ENCODE measurements at places on chromosomes 3 and 15.

- no peak for DNase-seq
Observed at GRCh38 chr3:55089211-55089610, 161.4 kb upstream of the LRTM1 start.

DNA sequence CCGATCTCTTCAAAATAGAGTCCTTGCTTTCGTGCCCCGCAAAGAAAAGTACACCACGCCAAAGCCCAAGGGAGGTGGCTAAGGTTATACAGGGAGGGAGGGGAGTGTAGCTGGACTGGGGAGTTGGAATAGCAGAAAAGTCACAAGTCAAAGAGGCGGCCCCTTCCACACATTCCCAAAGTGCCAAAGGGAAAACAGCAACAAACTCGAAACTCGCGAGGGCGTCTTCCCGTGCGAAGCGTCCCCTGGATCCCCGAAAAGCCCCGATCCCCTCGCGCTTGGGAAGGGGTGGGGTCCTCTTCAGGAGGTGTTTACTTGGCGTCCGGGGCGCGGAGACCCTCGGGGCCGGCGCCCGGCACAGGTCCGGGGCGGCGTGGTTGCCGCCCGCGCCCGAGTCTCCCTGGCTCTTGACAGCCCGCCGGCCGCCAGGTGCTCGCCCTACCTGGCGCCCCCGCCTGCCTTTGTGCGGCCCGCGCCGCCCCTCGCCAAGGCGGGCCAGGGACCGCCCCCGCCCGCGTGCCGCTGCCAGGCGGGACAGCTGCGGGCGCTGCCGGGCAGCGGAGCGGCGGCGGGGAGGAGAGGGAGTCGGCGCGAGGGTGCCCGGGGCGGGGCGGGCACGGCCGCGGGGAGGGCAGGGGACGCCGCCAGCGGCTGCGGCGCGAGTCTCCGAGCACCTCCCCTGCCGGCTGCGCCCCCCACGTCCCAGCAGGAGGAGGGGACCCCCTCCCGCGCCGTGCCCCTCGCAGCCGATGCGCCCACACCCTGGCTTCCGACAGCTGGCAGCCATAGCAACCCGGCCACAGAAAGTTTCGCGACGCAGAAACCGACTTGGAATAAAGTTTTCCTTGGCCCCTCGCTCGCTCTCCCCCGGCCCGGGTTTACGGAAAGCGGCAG, 966 bp downstream of the MYO1E start:
- peak; percentile 16 for DNase-seq

- no peak for DNase-seq
Observed at GRCh38 chr3:116265320-116265695, 180.0 kb downstream of the LSAMP start.

GRCh38 chr3:141410408-141410807, 42.1 kb downstream of the ZBTB38 start:
- DNase-seq: no peak

GRCh38 chr15:63759752-63760151, 74.0 kb downstream of the HERC1 start:
- no peak for DNase-seq

GRCh38 chr3:74920721-74921350, 306.4 kb upstream of the CNTN3 start:
- DNase-seq: no peak

DNA sequence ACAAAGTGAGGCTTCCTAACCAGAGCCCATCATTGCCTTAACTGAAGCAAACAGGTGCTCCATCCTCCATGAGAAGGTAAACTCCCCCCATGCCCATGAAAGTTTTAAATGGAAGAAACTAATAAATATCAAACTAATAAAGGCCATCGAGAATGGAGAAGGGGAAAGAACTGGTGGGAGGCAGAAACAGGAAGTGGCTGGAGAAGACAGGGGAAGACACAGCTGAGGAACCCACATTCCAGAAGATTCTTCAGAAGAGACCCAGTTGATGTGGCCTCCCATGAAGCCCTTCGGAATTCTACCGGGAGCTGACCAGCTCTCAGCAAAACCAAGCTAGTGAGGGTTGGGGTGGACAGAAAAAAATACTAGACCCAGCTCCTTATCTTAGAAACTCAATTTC, 41.6 kb downstream of the SH3BP5 start:
- DNase-seq: no peak

DNA sequence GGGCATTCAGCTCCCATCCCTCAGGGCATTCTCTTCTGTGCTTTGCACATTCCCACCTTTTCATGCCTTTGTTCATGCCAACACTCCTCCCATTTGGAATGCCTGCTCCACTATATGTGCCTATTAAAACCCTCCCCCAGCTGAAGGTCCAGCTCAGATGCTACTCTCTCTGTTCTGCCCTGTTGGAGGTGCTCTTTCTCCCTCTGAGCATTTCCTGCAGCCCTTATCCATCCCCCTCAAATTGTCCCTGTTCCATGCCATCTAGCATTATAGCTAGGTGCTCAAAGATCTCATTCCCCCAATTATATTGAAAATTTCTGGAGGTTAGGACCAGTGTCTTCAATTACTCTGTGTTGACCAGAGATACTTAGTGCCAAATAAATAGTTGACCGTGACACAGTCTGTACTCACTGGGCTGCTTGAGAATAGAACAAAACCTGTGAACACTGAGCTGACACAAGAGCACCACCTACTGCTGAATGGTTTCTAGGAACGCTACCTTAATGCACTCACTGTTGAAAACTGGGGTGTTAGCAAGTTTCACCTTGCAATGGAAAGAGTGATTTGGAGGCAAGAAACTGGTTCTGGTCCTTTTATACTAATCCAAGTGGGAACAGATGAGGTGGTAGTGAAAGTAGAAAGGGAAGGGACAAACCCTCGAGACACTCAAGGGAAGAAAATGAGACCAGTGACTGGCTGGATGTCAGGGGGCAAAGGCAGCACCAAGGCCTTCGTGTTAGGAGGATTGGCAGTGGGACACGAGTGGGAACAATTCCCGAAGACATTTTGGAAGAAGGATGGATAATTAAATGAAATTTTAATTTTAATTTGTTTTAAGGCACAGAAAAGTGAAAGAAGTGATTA, 289.8 kb upstream of the ROPN1 start:
- DNase-seq: no peak

GRCh38 chr3:122679882-122680474, 661 bp upstream of the PARP14 start:
- no peak for DNase-seq

DNA sequence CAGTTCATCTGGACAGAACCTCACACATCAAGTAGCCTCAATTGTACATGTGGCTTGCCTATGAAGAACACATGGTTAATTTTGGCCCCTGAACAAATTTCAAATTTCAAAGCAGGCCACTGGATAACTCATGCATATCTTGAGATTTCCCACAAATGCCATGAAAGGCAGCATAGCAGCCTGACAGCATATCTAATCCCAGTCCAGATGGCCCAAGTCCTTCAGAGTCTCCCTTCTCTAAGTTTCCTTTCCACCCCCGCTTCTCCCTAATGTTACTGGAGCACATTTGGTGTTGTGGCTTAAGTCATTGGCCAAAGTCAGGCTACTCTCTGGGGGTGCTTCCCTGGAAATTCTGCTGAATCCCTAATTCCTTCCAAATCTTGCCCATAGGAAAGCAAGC, 53.8 kb upstream of the COL6A6 start:
- no peak for DNase-seq

GRCh38 chr3:35647461-35647860, 8.1 kb downstream of the ARPP21 start:
- DNase-seq: no peak

DNA sequence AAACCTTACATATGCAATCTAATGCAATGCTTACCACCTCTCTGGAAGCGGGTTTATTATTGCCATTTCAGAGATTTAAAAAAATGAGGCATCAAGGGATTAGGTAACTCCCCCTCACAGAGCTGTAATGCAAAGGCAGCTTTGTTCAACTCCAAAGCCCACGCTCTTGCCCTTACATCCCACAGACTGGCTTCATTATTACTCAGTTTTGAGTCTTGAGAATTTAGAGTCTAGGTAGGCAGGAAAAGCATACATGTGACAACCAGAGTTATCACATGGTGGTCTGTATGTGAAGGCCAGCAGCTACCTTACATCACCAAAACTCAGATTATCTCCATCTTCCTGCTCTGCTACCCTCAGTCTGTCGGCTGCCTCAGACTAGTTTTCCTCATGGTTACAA, 326.9 kb downstream of the UACA start:
- no peak for DNase-seq

DNA sequence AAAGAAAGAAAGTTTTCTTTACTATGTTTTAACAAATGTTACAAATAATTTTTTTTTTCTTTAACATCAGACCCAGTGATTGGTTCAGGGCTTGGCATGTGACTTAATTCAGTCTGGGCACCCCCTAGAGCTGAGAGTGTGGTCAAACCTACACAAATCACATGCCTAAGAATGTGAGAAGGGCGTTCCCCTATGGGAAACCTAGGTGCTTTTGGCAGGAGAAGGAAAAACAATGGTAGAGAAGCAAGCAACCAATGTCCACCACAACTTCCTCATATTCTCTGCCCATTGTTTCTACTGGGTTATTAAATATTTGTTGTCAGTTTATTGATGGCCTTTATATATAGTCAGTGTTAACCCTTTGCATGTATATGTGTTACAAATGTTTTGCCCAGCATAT, 21.4 kb upstream of the PIAS1 start:
- no peak for DNase-seq

- no peak for DNase-seq
Observed at GRCh38 chr15:75104804-75105557, 81.6 kb downstream of the PPCDC start.

DNA sequence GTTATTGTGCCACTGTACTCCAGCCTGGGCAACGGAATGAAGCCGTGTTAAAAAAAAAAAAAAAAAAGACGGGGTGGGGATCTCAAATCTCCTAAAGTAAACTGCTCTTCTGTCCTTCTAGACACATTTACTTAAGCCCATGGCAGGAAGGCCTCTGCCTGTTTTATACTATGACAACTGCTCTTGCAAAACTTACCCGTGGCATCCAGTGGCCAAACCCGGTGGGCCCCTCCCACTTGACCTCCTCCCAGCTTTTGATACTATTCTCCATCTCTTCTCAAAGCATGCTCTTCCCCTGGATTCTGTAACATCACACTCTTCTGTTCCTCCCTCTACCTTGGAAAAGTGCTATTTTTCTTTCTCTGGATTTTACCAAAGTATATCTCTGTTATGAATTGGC, 112.2 kb downstream of the RFTN1 start:
- DNase-seq: no peak

GRCh38 chr3:44885618-44886017, 11.2 kb downstream of the TGM4 start:
- no peak for DNase-seq

- no peak for DNase-seq
Observed at GRCh38 chr3:133254716-133255115, 145.1 kb upstream of the BFSP2 start.

DNA sequence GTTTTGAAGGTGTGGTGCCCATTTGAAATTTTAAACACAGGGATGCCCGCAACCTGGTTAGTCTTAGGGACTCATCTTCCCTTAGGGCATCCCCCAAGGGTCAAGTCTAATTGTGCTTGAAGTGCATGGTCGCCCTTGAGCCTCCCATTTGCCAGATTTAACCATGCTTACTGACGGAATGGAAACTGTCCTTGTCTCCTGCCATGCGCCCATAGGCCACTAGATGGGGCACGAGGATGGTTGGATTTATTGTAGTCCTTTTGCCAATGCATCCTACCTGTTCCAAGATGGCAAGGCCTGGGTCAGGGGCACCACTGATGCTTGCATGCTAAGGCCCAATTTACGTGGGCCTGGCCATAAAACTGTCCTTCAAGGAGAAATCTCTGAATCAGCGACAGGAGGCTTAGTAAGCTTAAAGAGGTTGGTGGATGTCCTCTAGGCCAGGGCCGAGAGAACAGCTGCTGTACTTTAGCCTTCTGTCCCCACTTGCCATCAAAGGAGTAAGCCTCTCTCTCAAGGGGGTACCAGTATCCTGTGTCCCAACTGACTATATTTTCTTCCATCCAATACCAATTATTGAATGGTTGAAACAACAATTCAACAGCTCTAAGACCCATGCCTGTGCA, 355.4 kb downstream of the OTOL1 start:
- DNase-seq: peak; percentile 80

- DNase-seq: no peak
Observed at GRCh38 chr3:15443826-15444524, 16.6 kb downstream of the EAF1 start.

- DNase-seq: no peak
Observed at GRCh38 chr3:32531010-32531647, 28.5 kb upstream of the CMTM6 start.

DNA sequence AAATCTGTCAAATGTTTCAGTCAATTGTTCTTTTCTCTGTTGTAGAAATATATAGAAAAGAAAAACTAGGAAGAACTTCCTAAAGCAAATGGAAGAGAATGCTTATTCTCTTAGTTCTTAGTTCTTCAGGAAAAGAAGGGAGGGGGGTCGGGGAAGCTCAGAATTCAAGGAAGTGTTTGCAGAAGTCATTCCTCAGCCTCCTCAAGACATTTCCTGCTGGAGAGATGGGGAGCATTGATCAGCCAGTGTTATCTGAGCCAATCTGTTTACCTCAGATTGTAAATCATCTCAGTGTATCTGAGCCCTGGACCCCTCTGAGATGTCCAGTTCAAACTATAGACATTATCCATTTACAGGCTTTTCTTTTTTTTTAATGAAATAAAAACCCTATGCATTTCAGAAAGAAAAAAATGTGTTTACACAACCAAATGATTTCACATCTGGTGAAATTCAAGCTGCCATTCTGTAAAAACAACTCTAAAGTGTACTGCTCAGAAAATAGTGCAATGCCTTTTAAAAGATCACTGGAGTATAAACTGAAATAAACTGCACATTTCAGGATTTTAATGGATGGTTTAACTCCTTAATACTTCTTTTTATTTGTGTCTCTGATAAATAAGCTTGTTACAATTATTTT, 460.7 kb downstream of the ROBO1 start:
- DNase-seq: no peak

DNA sequence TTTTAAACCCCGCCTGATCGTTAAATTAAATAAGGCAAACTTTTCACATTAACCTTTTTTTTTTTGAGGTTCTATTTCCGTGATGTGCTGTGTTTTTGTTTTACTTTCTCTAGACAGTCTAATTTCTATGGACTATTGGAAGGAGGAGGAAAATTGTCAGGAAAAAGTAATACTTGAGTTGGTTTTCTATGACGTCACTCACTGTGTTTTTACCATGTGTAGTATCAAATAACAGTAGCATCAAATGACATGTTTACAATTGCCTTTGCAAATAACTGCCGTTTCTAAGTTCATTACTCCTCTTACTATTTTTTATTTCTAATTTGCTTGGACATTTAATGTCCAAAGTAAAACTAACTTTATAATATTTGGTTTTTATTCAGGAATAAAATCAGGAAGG, 32.3 kb downstream of the MYO1E start:
- no peak for DNase-seq

DNA sequence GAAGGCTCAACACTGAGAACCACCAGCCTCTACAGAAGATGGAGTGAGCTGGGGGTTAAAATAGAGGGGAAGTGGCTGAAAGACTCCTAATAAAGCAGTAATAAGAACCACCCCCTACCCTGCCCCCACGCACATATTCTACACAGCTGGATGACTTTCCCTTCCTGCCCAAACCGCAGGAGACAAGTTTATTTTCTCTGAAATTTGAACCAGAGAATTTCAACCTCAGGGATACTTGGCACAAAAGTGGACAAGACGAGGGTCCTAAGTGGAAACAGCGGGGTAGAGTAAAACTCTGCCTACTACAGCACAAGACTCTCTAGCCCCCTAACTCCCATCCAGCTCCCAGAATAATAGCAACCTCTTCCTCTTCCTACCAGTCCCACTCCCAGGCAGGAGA, 28.4 kb downstream of the USF3 start:
- no peak for DNase-seq
